ENCODE measurements at places on chromosomes 2 and 18. TPM values are rescaled to one million over a fixed set of nuclear protein-coding genes. Genes with fewer than 3 reads are reported as not detected.

PROC gene
- not detected for total RNA-seq

DSG1 gene
- not detected for total RNA-seq

BCS1L gene
- 36.9 TPM for total RNA-seq

ANO7 gene
- total RNA-seq = 1.1 TPM

UGT1A5 gene
- total RNA-seq = not detected

AGXT gene
- not detected for total RNA-seq

FBXO36 gene
- total RNA-seq = 2.6 TPM

CFAP65 gene
- total RNA-seq = not detected

MARCHF4 gene
- 16.3 TPM for total RNA-seq

ARHGEF4 gene
- not detected for total RNA-seq

FSIP2 gene
- 0.20 TPM for total RNA-seq

C1QL2 gene
- total RNA-seq = not detected

PTPRN gene
- not detected for total RNA-seq

CXCR1 gene
- total RNA-seq = not detected

IL1RN gene
- total RNA-seq = not detected

PDE11A gene
- total RNA-seq = under 0.01 TPM

MC2R gene
- not detected for total RNA-seq

CPO gene
- not detected for total RNA-seq

ASXL3 gene
- not detected for total RNA-seq

BOK gene
- 111 TPM for total RNA-seq

PPP1R1C gene
- 0.27 TPM for total RNA-seq

KCNJ13 gene
- total RNA-seq = not detected

GRP gene
- not detected for total RNA-seq

CRYBA2 gene
- not detected for total RNA-seq

TNFAIP6 gene
- not detected for total RNA-seq

TUBB8B gene
- not detected for total RNA-seq

MAP3K19 gene
- not detected for total RNA-seq

PRKAG3 gene
- not detected for total RNA-seq

REG1B gene
- not detected for total RNA-seq

HSBP1L1 gene
- total RNA-seq = 9.1 TPM

DPP10 gene
- total RNA-seq = not detected

SLC4A3 gene
- not detected for total RNA-seq

SMYD1 gene
- not detected for total RNA-seq

INPP1 gene
- 37.2 TPM for total RNA-seq

METTL21A gene
- 17.6 TPM for total RNA-seq

GPAT2 gene
- 7.6 TPM for total RNA-seq

VIT gene
- not detected for total RNA-seq

ZSWIM2 gene
- total RNA-seq = not detected

SULT1C4 gene
- total RNA-seq = 4.1 TPM

CIDEA gene
- total RNA-seq = 8.2 TPM

SIX3 gene
- total RNA-seq = not detected

CRYGC gene
- not detected for total RNA-seq

C1GALT1C1L gene
- total RNA-seq = not detected

CRYGD gene
- not detected for total RNA-seq
